Activated CD4-positive, alpha-beta memory T cell treated with anti-CD3 and anti-CD28 coated beads for 36 hours (primary cell): ENCODE measurements at places on chromosomes 4 and X. TPM values are rescaled to one million over a fixed set of nuclear protein-coding genes. Genes with fewer than 3 reads are reported as not detected.
A peak's percentile ranks its signal among the peaks of the same experiment; 100 is the strongest.

DNA sequence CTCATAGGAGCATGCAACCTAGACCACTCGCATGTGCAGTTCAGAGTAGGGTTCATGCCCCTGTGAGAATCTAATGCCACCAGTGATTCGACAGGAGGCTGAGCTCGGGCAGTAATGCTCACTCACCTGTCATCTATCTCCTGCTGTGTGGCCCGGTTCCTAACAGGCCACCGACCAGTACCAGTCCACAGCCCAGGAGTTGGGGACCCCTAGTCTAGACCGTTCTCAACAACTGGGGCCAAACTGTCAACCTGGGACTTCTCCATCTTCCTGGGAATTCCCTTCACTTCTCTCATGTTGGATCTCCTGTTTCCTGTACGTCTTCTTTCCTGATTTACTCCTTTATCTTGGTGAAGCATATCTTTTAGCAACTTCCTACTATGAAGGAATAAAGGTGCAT, 79.4 kb upstream of the HELT start:
- no peaks in the 10 kb centered on the region for H3K4me1 ChIP-seq
- H3K36me3 ChIP-seq: no peaks in the 10 kb centered on the region
- no peak for DNase-seq
- no peak overlapping the region for H3K27ac ChIP-seq

GRCh38 chr4:159107203-159107925, 4.5 kb downstream of the RAPGEF2 start:
- peaks cover 3% of the 10 kb centered on the region for H3K36me3 ChIP-seq
- no peak for DNase-seq
- H3K27me3 ChIP-seq: no peaks in the 10 kb centered on the region
- H3K4me1 ChIP-seq: peaks cover 55% of the 10 kb centered on the region
- peak overlapping the region; percentile 76 for H3K27ac ChIP-seq

- H3K27ac ChIP-seq: no peak overlapping the region
- H3K4me1 ChIP-seq: no peaks in the 10 kb centered on the region
- no peak for DNase-seq
These were observed 249.7 kb upstream of the TTC29 start for GRCh38 chr4:147195386-147195785.

- peaks cover 28% of the 10 kb centered on the region for H3K4me1 ChIP-seq
- H3K4me3 ChIP-seq: no peak overlapping the region
- no peak overlapping the region for H3K27ac ChIP-seq
- H3K36me3 ChIP-seq: no peaks in the 10 kb centered on the region
- no peak for DNase-seq
These were observed 10.1 kb upstream of the MAP7D3 start for GRCh38 chrX:136261321-136261720.

DNA sequence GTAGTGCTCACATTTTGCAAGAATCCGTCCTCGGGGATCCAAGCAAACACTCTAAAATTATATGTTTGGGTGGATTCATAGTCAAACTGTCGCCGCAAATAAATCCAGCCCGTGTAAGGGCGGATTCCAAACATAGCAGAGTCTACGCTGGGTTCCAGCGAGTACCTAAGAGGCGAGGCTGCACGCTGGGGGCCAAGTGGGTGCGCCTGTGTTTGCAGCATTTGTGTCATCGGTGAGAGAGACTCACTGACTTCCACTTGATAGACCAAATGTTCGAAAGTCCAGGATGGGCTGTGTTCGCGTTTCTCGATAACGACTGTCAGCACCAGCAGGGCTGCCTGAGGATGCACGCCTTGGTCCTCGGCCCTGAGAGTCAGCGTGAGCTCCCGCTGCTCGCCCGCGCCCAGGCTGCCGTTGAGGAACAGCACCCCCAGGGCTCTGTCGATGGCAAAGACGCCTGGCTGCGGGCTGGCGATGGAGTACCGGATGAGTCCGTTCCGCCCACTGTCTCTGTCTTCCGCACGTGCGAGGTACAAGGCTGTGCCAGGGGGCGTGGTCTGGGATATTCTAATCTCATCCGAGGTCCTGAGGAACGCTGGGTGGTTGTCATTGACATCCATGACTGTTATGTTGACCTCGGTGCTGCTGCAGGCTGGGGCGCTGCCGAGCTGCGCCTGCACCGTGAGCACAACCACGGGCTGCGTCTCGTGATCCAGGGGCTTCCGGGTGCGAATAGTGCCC, 158.7 kb downstream of the DCHS2 start:
- peak overlapping the region; percentile 61 for H3K4me3 ChIP-seq
- no peak overlapping the region for H3K27ac ChIP-seq
- no peaks in the 10 kb centered on the region for H3K36me3 ChIP-seq
- peak; percentile 80 for DNase-seq
- H3K27me3 ChIP-seq: peaks cover 26% of the 10 kb centered on the region

DNA sequence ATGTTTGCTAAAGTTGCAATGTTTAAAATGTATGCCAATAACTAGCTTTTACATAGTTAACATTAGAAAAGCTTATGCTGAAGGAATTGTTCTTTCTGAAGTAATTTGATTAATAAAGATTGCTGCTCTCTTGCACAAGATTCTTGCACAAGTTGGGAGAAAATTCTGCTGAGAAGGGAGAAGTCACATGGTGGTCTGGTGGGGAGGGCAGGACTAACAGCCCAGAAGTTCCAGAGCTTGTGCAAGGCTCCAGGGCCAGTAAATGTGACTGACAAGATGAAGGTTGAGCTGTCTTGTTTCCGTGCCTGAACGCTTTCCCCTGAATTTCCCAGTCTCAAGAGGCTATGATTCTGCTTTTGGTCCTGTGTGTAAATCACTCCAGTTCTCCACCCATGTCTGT, 112.9 kb upstream of the VCX start:
- no peak overlapping the region for H3K27ac ChIP-seq
- H3K36me3 ChIP-seq: no peaks in the 10 kb centered on the region
- DNase-seq: no peak
- H3K4me3 ChIP-seq: no peak overlapping the region
- no peaks in the 10 kb centered on the region for H3K4me1 ChIP-seq

DNA sequence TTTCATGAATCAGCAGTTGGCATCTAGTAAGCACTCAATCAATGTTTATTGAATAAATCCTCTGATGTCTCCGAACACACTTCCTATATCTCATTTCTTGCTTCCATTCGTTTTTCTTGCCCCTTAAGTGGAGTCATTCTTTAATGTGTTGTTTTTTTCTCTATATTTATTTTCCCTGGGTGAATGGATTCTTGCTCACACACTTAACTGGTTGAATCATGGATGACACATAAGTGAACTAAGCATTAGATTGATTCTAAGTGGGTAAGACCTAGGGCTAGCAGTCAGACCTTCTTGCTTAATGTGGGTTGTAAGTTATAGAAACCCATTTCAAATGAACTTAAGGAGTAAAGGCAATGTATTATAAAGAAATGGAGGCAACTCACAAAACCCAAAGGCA, 111.1 kb downstream of the RTL3 start:
- DNase-seq: no peak
- no peak overlapping the region for H3K27ac ChIP-seq
- H3K27me3 ChIP-seq: no peaks in the 10 kb centered on the region
- H3K4me1 ChIP-seq: peaks cover 3% of the 10 kb centered on the region
- H3K36me3 ChIP-seq: no peaks in the 10 kb centered on the region

- peaks cover 15% of the 10 kb centered on the region for H3K4me1 ChIP-seq
- no peaks in the 10 kb centered on the region for H3K36me3 ChIP-seq
- no peak for DNase-seq
- H3K27ac ChIP-seq: no peak overlapping the region
These were observed 335.9 kb downstream of the ANK2 start for GRCh38 chr4:113385281-113385899.

DNA sequence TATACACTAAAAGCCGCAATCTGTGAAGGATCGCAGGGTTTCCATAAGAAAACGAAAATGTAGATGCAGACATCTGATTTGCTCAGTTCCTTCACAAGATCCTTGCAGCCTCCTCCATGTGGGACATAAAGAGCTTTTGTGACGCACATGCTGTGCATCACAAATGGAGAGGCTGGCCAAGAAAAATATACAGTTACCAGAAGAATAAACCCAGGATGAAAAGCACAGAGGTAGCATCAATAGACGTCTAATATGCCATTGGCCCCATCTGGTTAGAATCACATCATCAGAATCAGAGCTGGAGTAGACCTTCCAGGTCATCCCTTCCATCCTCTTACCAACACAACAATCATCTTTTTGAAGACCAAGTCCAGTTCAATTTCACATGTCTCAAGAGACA, 517.4 kb downstream of the RAB28 start:
- no peak overlapping the region for H3K4me3 ChIP-seq
- no peak overlapping the region for H3K27ac ChIP-seq
- no peaks in the 10 kb centered on the region for H3K36me3 ChIP-seq
- DNase-seq: no peak
- H3K4me1 ChIP-seq: no peaks in the 10 kb centered on the region

DNA sequence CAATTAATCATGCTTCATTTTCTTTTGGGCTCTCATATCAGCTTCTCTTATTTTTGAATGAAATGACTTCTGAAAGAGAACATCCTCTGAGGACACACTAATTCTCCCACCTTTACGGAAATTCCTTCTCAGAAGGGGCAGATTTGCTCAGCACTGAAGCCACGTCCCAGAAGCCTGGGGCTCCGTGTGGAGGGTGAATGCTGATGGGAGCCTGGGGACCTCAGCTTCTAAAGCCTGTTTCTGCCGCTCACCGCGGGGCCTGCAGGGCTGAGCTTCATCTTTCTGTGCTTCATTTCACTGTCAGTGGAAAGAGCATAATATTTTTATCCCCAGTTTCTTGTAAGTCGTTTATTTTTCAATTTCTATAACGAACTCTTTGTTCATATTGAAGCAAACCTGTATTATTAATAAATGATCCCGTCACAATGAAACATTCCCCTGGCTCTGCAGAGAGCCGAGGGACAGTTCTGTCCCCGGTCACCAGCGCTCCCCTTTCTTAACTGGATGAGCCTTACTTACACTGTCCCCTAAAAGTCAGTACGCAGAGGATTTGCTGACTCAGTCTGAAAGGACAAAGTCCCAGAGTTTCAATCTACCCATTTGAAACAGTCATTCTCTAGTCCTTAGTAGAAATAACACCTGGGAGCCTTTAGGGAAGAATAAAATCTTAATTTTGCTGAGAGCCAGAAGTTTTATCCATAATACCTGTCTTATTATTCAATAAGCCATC, 364.6 kb upstream of the FAT1 start:
- no peaks in the 10 kb centered on the region for H3K27me3 ChIP-seq
- H3K27ac ChIP-seq: no peak overlapping the region
- H3K4me3 ChIP-seq: no peak overlapping the region
- H3K36me3 ChIP-seq: no peaks in the 10 kb centered on the region
- H3K4me1 ChIP-seq: no peaks in the 10 kb centered on the region

WDFY3 gene
- 1.3 TPM for total RNA-seq

SHROOM4 gene
- not detected for total RNA-seq

FTSJ1 gene
- total RNA-seq: 73.9 TPM
